Stimulated activated CD4-positive, alpha-beta T cell treated with anti-CD3 and anti-CD28 coated beads, Interleukin-15, amount 100 ng/mL, for 48 hours (primary cell): ENCODE measurements at places on chromosomes 7 and 10.
A peak's percentile ranks its signal among the peaks of the same experiment; 100 is the strongest.

DNA sequence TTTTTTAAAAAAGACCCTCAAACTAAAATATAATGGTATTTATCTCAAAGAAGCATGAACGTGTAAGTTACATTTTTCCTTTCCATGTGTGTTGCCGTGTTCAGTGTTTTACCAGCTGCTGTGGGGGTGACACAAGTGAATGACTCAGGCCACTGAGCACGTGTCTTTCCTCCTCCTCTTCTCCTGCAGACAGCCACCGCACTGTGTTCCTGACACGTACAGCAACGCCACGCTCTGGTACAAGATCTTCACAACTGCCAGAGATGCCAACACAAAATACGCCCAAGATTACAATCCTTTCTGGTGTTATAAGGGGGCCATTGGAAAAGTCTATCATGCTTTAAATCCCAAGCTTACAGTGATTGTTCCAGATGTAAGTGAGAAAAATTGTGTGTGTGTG is 29.7 kb downstream of the TMEM248 start:
- DNase-seq = no peak

DNA sequence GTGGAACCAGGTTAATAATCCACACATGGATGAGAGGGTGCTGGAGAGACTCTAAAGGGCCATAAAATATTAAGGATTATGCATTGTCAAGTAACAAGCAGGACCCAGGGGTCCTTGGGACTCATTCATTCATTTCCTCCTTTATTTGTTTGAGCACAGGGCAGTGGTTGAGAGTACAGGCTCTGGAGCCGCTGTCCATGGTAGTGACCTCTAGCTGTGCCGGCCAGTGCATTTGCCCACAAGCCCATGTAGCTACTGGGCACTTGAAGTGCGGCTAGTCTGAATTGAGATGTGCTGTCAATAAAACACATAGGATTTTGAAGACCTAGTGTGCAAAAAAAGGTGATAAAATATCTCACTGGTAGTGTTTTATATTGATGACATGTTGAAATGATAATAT is 137.6 kb downstream of the C10orf105 start:
- DNase-seq = no peak

- no peak for DNase-seq
Measured at GRCh38 chr10:87706731-87707130, 47.1 kb downstream of the PAPSS2 start.

- DNase-seq = no peak
Measured at GRCh38 chr7:69996121-69996520, 397.8 kb downstream of the AUTS2 start.

DNA sequence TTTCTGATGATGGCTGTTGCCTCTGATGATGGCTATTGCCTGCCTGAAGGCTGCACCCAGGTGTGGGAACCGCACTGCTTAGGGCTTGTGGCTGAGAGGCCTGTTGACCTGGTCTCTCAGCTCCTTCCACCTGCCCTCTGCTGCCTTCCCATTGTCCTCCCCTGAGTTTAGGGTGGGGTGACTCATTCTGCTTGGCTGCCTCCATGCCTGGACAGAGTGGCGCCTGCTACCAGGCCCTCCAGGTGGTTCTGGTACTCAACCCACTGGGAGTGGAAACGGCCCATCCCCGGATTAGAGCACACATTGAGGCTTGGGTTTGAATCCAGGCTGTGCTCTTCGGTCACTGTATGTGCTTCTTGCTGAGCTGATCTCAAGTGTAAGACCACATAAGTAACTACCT is 120.6 kb downstream of the SEM1 start:
- no peak for DNase-seq

GRCh38 chr10:101123815-101124617 is 7.1 kb upstream of the TLX1 start:
- no peak for DNase-seq

- DNase-seq = peak; percentile 70
Measured at GRCh38 chr7:37354656-37355131, 94.0 kb downstream of the ELMO1 start.

DNA sequence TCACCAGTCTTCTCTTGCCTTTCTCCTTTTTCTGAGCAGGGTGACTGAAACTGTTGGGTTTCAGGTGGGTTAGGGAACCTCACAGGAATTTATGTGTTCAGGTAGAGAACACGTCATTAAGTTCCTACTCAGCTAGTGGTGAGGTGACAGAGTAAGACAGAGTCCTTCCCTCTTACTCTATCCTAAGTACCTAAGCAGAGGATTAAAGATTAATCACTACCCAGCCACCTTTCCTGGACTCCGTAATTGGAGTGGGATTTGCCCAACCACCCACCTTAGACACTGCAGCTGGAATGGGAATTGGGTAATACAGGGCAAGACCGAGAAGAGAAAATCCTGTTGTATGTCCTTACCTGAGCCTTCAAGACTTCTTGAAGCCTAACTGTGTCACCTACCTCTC is 158.1 kb downstream of the LRRC4 start:
- DNase-seq = no peak

DNA sequence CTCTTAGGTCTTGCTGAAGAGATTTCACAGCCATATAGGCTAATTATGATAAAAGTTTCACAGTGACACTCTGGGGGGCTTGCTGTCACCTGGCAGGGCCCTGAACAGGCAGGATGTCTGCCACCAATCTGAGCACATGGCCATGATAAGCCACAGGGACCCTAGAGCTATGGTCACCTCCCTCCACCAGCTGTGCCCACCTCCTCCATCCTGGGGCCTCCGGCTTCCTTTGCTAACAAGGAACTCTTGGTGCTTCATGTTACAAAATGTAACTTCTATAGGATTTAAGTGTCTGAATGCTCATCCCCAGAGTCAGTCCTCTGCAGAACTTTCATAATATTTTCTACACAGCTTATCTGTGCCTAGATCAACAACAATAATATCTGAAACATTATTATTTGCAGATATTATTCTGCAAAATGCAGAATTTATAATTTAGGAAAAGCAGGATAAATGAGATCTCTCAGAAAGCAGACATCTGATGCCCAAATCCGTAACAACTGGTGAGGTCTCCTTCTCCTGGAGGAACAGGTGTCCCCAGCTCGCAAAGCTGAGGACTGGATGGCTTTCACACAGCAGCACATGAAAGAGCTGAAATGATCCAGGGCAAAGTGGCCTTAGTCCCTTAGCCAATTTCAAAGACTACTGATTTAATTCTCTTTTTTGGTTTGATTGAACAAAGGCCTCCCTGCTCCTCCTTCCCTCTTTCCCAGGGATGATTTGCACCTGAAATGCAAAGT is 287.0 kb upstream of the AOAH start:
- no peak for DNase-seq

DNA sequence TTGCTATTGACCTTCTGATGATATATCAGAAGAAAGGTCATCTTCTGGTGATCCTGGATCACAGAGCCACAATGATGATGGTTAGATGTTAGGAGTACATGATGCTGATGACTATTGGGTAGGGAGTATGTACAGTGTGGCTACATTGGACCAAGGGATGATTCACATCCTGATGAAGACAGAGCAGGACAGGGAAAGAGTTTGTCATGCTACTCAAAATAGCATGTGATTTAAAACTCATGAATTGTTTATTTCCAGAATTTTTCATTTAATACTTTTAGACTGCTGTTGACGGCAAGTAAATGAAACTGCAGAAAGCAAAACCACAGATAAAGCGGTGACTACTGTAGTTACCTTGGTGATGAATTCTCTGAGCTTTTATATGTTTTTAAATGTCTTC is 397.3 kb downstream of the PPP1R3A start:
- DNase-seq = no peak

- no peak for DNase-seq
Measured at GRCh38 chr10:47184273-47184672, 115.7 kb upstream of the GDF10 start.

GRCh38 chr7:112190120-112190519 is 16.1 kb downstream of the DOCK4 start:
- no peak for DNase-seq

DNA sequence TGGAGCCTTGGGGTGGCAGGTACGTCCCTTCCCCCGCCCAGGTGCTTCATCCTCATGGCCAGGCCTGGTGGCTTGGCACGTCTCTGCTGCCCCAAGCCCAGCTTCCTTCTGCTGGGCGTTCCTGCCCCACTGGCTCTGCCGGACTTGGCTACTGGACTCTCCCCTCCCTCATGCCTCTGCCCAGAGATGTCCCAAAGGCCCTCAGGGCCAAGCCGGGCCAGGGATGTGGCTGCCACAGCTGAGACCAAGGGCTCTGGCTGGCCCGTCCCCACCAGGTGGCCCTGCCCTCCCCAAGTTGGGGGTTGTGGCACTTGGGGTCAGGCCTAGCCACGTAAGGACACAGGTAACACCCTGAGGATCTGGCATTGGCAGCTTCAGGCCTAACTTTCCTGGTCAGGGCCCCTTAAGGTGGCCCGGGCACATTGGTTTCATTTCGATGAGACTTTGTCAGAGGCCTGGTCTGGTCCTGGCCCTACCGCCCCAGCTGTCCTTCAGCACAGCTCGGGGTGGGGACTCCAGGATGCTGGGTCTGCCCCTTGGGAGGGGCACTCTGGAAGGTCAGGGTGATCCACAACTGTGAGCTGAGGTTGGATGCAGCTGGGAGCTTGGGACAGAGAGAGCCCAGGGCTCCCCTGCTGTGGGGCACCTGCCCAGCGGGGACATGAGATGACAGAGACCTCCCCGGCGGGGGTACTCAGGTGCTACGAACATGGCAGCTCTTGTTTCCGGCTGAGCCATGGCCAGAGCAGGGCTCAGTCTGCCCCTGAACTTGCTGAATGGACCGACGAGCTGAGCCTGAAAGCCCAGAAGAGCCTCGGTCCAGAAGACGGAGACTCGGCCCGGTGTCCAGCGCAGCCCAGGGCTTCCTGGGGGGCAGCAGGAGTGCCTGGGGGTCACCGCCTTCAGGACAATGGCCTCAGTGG is 2.9 kb downstream of the BHLHA15 start:
- DNase-seq = no peak

DNA sequence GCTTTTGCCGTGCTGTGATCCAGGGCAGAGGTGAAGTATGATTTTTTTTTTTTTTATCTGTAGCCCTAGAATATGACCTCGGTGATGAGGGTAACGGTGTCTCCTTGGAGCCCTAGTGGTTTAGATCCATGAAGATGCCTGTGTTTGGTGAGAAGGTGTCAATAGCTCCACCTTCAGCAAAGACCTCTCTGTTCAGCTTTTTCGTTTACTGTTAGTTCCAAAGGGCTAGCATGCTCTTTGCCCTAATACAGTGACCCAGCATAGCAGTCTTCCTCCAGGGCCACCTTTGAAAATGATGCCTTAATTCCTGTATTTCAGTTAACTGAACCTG is 746 bp upstream of the MRPS16 start:
- DNase-seq = no peak
